Activated naive CD4-positive, alpha-beta T cell treated with anti-CD3 and anti-CD28 coated beads for 36 hours (primary cell): ENCODE measurements at places on chromosomes 6 and 20. TPM values are rescaled to one million over a fixed set of nuclear protein-coding genes. Genes with fewer than 3 reads are reported as not detected.

DNA sequence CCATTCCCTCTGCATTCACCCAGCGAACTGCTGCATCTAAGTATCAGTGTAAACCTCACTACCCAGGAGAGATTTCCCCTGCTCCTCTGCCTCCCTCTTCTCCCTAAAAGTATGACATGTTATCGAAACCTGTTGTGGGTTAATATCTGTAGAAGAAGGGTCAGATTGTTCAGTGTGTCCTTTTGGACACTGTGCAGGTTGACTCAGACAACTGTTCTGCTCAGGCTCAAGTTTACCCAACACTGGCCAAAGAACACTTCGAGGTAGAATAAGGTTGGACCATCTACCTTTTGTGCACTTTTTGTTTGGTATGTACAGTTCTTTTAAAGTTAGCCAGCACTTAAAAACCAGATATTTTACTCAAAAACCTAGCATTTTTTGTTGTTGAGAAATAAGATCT lies 4.6 kb downstream of the NT5DC1 start:
- no peak overlapping the region for H3K27ac ChIP-seq
- H3K36me3 ChIP-seq, result peaks cover 23% of the 10 kb centered on the region
- H3K4me3 ChIP-seq, result no peak overlapping the region
- peaks cover 58% of the 10 kb centered on the region for H3K4me1 ChIP-seq

- peaks cover 5% of the 10 kb centered on the region for H3K27me3 ChIP-seq
- no peaks in the 10 kb centered on the region for H3K4me1 ChIP-seq
- no peak overlapping the region for H3K4me3 ChIP-seq
- H3K27ac ChIP-seq, result no peak overlapping the region
- no peak for DNase-seq
- no peaks in the 10 kb centered on the region for H3K36me3 ChIP-seq
Observed at GRCh38 chr6:82022614-82023129, 224.9 kb downstream of the IBTK start.

SLCO4A1 gene
- 22.4 TPM for total RNA-seq

DNA sequence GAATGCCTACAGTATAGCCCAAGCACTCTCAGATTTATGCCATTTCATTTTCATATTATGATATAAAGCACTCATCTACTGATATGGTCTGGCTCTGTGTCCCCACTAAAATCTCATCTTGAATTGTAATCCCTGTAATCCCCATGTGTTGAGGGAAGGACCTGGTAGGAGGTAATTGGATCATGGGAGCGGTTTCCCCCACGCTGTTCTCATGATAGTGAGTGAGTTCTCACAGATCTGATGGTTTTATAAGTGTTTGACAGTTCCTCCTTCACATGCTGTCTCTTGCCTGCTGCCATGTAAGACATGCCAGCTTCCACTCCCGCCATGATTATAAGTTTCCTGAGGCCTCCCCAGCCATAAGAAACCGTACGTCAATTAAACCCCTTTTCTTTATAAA lies 171.7 kb downstream of the OTOR start:
- H3K27ac ChIP-seq, result no peak overlapping the region
- no peaks in the 10 kb centered on the region for H3K4me1 ChIP-seq
- no peak for DNase-seq
- no peaks in the 10 kb centered on the region for H3K27me3 ChIP-seq
- no peaks in the 10 kb centered on the region for H3K36me3 ChIP-seq

GRCh38 chr6:82017288-82017687 lies 230.3 kb downstream of the IBTK start:
- H3K36me3 ChIP-seq, result no peaks in the 10 kb centered on the region
- no peak overlapping the region for H3K4me3 ChIP-seq
- H3K27me3 ChIP-seq, result peaks cover 3% of the 10 kb centered on the region
- no peaks in the 10 kb centered on the region for H3K4me1 ChIP-seq

GRCh38 chr6:82976179-82976578 lies 89.5 kb downstream of the UBE3D start:
- no peak overlapping the region for H3K4me3 ChIP-seq
- H3K27me3 ChIP-seq, result no peaks in the 10 kb centered on the region
- no peak for DNase-seq
- H3K36me3 ChIP-seq, result no peaks in the 10 kb centered on the region
- H3K27ac ChIP-seq, result no peak overlapping the region

- no peak overlapping the region for H3K27ac ChIP-seq
- no peak overlapping the region for H3K4me3 ChIP-seq
- no peaks in the 10 kb centered on the region for H3K36me3 ChIP-seq
- no peaks in the 10 kb centered on the region for H3K4me1 ChIP-seq
- H3K27me3 ChIP-seq, result no peaks in the 10 kb centered on the region
- no peak for DNase-seq
Observed at GRCh38 chr6:170099387-170099786, 191.5 kb downstream of the DLL1 start.

DNA sequence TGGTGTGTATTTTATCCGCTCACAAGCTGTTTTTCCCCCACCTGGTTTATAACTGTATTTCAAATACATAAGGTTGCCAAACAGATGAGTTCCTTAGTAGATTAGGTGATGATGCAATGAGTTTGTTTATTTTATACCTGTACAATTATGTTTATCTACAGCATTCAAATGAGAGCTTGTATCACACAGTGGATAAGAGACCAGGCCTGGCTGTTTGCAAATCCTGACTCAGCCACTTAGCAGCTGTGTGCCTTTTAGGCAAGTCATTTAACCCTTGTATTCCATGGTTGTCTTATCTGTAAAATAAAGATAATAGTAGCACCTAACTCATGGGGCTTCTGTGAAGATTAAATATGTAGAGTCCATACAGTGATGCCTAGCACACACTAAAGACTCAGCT lies 143.7 kb downstream of the MOXD1 start:
- H3K4me1 ChIP-seq, result no peaks in the 10 kb centered on the region
- H3K4me3 ChIP-seq, result no peak overlapping the region
- H3K27ac ChIP-seq, result no peak overlapping the region
- H3K27me3 ChIP-seq, result peaks cover 23% of the 10 kb centered on the region
- no peaks in the 10 kb centered on the region for H3K36me3 ChIP-seq
- no peak for DNase-seq

TRIM31 gene
- 0.17 TPM for total RNA-seq

BEND6 gene
- total RNA-seq, result not detected

DNA sequence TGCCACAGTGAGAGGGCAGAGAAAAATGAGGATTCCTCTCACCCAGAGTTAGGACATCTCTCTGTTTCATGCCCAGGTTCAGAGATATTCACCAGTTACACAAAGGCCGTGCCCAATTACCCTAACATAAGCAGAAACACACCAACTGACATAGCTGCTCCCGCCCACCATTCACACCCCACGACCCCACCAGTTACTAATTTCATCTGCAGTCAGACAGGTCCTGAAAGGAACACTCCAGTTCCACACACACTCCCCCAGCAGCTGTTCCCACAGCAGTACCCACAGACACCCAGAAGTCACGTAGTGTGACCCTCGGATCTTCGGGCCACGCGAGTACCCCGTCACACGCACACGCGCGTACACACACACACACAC lies 532 bp downstream of the TMEM74B start:
- H3K27ac ChIP-seq, result no peak overlapping the region
- peak overlapping the region; percentile 63 for H3K4me3 ChIP-seq
- H3K27me3 ChIP-seq, result peaks cover 24% of the 10 kb centered on the region
- no peak for DNase-seq

PNLDC1 gene
- total RNA-seq, result not detected

ETV7 gene
- 0.67 TPM for total RNA-seq

DNA sequence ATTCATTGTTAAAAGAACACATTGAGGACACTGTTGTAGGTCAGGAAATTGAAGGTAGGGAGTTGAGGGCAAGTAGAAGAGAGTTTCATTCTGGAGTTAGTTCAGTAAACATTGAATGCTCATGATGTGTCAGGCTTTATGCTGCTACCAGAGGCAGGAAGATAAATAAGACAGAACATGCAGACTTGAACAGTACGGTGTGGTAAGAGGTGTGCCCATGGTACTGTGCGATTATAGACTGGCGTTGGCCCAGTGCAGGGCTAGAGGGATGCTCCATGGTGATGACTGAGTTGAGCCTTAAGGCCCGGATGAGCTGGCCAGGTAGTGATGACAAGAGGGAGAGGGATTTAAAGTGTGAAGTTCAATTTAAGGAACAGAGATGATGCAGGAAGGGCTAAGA lies 50.8 kb downstream of the CARMIL1 start:
- no peak overlapping the region for H3K4me3 ChIP-seq
- no peaks in the 10 kb centered on the region for H3K36me3 ChIP-seq
- H3K27me3 ChIP-seq, result no peaks in the 10 kb centered on the region

DNA sequence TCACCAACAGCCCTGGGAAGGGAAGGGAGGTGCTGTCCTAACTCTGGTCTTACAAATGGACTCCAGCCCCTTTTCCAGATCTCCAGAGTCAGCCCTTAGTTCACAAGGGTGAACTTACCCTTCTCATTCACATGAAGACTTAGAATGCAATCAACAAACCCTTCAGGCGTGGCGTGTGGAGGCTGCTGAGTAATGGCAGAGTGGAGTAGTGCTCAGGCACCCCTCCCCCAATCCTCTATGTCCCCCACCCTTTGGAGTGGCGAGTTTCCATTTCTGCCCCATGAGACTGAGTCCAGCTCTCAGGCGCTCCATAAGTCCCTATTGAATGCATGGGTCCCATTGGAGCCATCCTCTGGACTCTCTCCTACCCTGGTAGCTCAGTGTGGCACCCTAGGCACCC lies 3.3 kb downstream of the SNAI1 start:
- peaks cover 3% of the 10 kb centered on the region for H3K27me3 ChIP-seq
- H3K27ac ChIP-seq, result no peak overlapping the region
- H3K36me3 ChIP-seq, result no peaks in the 10 kb centered on the region
- no peak for DNase-seq

DNA sequence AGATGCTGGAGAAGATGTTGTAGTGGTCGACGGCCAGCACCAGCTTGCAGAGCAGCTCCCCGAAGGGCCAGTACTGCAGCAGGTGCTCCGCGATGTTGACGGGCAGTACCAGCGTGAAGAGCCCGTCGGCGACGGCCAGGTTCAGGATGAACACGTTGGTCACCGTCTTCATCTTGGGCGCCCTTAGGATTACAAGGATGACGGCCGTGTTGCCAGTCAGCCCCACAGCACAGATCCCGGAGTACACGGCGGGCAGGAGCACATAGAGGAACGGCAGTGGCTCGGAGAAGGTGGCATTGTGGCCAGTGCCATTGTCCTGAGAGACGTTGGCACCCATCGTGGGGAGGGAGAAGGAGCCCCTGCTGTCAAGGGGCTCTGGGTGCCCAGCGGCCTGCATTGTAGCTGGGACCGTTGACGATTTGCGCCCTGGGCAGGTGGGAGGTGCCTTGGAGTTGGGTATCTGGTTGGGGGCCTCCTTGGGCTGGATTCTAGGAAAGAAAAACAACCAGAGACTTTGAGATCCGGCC lies 867 bp downstream of the NPBWR2 start:
- no peak overlapping the region for H3K27ac ChIP-seq
- peaks cover 6% of the 10 kb centered on the region for H3K4me1 ChIP-seq
- peaks cover 10% of the 10 kb centered on the region for H3K27me3 ChIP-seq
- peak; percentile 1 for DNase-seq
- H3K4me3 ChIP-seq, result no peak overlapping the region

DNA sequence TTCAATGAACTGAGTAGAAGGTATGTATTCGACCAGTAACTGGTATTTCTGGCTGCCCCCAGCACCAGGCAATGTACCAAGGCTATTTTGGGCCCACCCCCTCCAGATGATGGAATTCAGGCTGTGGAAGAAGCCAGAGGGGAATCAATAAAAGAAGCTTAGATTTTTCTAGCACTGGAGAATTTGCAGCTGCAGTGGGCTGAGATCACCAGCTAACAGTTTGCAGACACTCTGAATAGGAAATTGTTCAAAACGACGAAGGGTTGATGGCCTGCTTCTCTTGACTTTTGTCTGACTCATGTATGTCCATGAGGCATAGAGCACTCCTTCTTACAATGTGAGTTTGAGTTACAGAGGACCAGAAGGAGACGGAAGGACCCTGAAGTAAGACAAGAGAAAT lies 32.4 kb upstream of the FBXO9 start:
- peaks cover 2% of the 10 kb centered on the region for H3K4me1 ChIP-seq
- no peak overlapping the region for H3K4me3 ChIP-seq
- H3K27ac ChIP-seq, result no peak overlapping the region
- DNase-seq, result no peak

- H3K4me3 ChIP-seq, result no peak overlapping the region
- no peaks in the 10 kb centered on the region for H3K36me3 ChIP-seq
- peaks cover 4% of the 10 kb centered on the region for H3K4me1 ChIP-seq
- no peak for DNase-seq
- H3K27me3 ChIP-seq, result peaks cover 2% of the 10 kb centered on the region
- no peak overlapping the region for H3K27ac ChIP-seq
Observed at GRCh38 chr6:43258807-43259686, 15.8 kb downstream of the TTBK1 start.

UBE2C gene
- total RNA-seq, result 202 TPM

DNA sequence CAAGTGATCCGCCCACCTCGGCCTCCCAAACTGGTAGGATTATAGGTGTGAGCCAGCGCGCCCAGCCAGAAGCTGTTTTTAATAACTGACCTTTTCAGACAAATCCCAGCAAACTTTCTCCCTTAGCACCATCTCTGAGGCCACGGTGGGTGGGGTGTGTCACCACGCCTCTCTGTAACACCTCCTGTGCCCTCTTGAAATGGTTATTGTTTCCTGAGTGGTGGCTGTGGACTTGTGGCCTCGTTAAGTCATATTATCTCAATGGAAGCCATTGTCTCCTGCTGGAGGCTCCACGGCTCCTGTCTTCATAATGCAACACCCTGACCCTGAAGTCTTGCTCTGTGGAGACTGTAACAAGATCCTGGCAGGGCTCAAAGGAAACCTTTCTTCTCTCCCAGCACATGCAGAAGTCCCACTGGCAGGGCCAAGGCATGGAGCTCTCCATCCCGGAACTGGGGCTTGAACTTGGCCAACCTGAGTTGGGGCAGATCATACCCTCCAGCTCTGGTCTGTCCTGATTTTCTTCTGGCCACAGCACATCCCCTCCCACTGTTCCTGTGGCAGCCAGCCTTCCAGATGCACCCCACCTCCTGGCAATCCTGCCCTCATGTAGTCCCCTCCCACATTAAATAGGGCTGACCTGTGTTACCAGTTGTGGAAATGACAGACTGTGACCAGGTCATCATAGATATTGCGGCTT lies 81.1 kb downstream of the SNX5 start:
- H3K36me3 ChIP-seq, result no peaks in the 10 kb centered on the region
- no peak overlapping the region for H3K27ac ChIP-seq

SLC22A7 gene
- not detected for total RNA-seq

DNA sequence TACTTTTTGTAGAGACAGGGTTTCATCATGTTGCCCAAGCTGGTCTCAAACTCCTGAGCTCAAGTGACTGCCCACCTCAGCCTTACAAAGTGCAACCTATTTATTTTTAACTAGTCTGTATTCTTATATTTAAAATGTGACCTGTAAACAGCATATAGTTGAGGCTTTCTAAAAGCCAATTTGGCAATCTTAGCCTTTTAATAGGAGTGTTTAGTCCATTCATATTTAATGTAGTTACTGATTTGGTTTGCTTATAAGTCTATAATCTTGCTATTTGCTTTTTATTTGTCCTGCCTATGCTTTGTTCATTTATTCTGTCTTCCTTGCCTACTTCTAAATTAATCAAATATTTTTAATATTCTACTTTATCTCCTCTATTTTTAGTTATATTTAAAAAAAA lies 15.0 kb upstream of the SOX4 start:
- no peak for DNase-seq
- no peak overlapping the region for H3K4me3 ChIP-seq
- no peaks in the 10 kb centered on the region for H3K4me1 ChIP-seq
- H3K27ac ChIP-seq, result no peak overlapping the region
